Motor neuron (in vitro differentiated cells): ENCODE measurements at places on chromosomes 12 and 14. TPM values are rescaled to one million over a fixed set of nuclear protein-coding genes. Genes with fewer than 3 reads are reported as not detected.

The IL22 gene
- not detected in 2 replicates for total RNA-seq

The PPP1R36 gene
- total RNA-seq: 0.36 TPM in 1 of 2 replicates, not detected in the other

The KLHDC1 gene
- total RNA-seq: 2.4 and 2.8 TPM in 2 replicates

The NPAS3 gene
- total RNA-seq: 13.1 and 17.0 TPM in 2 replicates

The OR6C70 gene
- not detected in 2 replicates for total RNA-seq

The FOXM1 gene
- total RNA-seq: 1.7 TPM in 2 replicates

The SARNP gene
- 85.3 and 88.0 TPM in 2 replicates for total RNA-seq

The FSCB gene
- 0.35 TPM in 1 of 2 replicates, not detected in the other for total RNA-seq

The AQP5 gene
- 0.38 TPM in 1 of 2 replicates, not detected in the other for total RNA-seq

The GNB3 gene
- 7.4 and 7.7 TPM in 2 replicates for total RNA-seq

The LRRIQ1 gene
- 5.4 and 5.6 TPM in 2 replicates for total RNA-seq

The PMCH gene
- total RNA-seq: not detected in 2 replicates

The ARMH4 gene
- 0.45 and 0.53 TPM in 2 replicates for total RNA-seq

The STYK1 gene
- total RNA-seq: 0.14 and 0.16 TPM in 2 replicates

The OVCH1 gene
- total RNA-seq: 0.19 TPM in 2 replicates

The CDK2 gene
- 34.7 and 39.7 TPM in 2 replicates for total RNA-seq

The INHBC gene
- 0.68 and 0.85 TPM in 2 replicates for total RNA-seq

The MYH6 gene
- total RNA-seq: 0.08 TPM in 1 of 2 replicates, not detected in the other

The RNASE7 gene
- total RNA-seq: 0.19 and 0.29 TPM in 2 replicates

The CYP46A1 gene
- total RNA-seq: 3.5 and 3.6 TPM in 2 replicates

The OR6C3 gene
- 0.85 TPM in 1 of 2 replicates, not detected in the other for total RNA-seq

The SRRM4 gene
- 19.6 and 20.9 TPM in 2 replicates for total RNA-seq

The FAM181A gene
- 8.3 and 10.5 TPM in 2 replicates for total RNA-seq

The RD3L gene
- not detected in 2 replicates for total RNA-seq

The TAS2R42 gene
- not detected in 2 replicates for total RNA-seq

The PRR4 gene
- 4.2 and 5.5 TPM in 2 replicates for total RNA-seq

The NELL2 gene
- 68.9 and 76.0 TPM in 2 replicates for total RNA-seq

The TGM1 gene
- 4.7 and 6.1 TPM in 2 replicates for total RNA-seq

The MORN3 gene
- 0.81 and 0.83 TPM in 2 replicates for total RNA-seq

The RDH16 gene
- total RNA-seq: 1.5 and 1.7 TPM in 2 replicates

The TMEM119 gene
- 2.0 and 2.1 TPM in 2 replicates for total RNA-seq

The BMAL2 gene
- 6.0 and 6.6 TPM in 2 replicates for total RNA-seq

The RERGL gene
- total RNA-seq: not detected in 2 replicates

The PTPRQ gene
- under 0.01 TPM in 1 of 2 replicates, not detected in the other for total RNA-seq

The SLC38A4 gene
- 0.08 and 0.27 TPM in 2 replicates for total RNA-seq

The AQP2 gene
- 0.68 and 0.81 TPM in 2 replicates for total RNA-seq

The FRMD6 gene
- 32.6 and 34.2 TPM in 2 replicates for total RNA-seq

The KIF26A gene
- 6.4 and 14.0 TPM in 2 replicates for total RNA-seq

The LBHD2 gene
- total RNA-seq: not detected in 2 replicates

The FITM1 gene
- 0.27 and 0.81 TPM in 2 replicates for total RNA-seq

The ACSS3 gene
- total RNA-seq: 3.8 and 4.6 TPM in 2 replicates

The RPS26 gene
- 972 and 1,074 TPM in 2 replicates for total RNA-seq

The P2RX2 gene
- total RNA-seq: 0.34 TPM in 1 of 2 replicates, not detected in the other

The OR6C2 gene
- total RNA-seq: not detected in 2 replicates

The EIF2S3B gene
- total RNA-seq: 1.3 and 1.8 TPM in 2 replicates

The INHBE gene
- 0.27 and 0.41 TPM in 2 replicates for total RNA-seq

The TAS2R43 gene
- total RNA-seq: 0.65 and 1.2 TPM in 2 replicates

The MYO1A gene
- not detected in 2 replicates for total RNA-seq

The NAV3 gene
- total RNA-seq: 15.8 and 21.1 TPM in 2 replicates

The ADSS1 gene
- total RNA-seq: 3.2 and 3.5 TPM in 2 replicates

The PGF gene
- 1.3 and 2.1 TPM in 2 replicates for total RNA-seq

The CD163L1 gene
- 166 and 171 TPM in 2 replicates for total RNA-seq

The TMEM63C gene
- total RNA-seq: 17.0 and 20.2 TPM in 2 replicates

The ETFBKMT gene
- total RNA-seq: 1.6 TPM in 2 replicates

The CD4 gene
- total RNA-seq: 0.54 and 4.9 TPM in 2 replicates

The P2RX7 gene
- 0.17 and 0.19 TPM in 2 replicates for total RNA-seq

The CCDC198 gene
- 4.3 and 7.6 TPM in 2 replicates for total RNA-seq

The TESPA1 gene
- 0.17 and 0.26 TPM in 2 replicates for total RNA-seq

The KRT6A gene
- 0.10 TPM in 1 of 2 replicates, not detected in the other for total RNA-seq
